ACHN (cell line): ENCODE measurements at places on chromosomes 7 and 10.

GRCh38 chr10:7045891-7046599 is 364.8 kb downstream of the SFMBT2 start:
- no peak for DNase-seq

GRCh38 chr7:126535176-126535575 is 717.6 kb downstream of the GRM8 start:
- DNase-seq = no peak

GRCh38 chr7:33909755-33910154 is 4.4 kb downstream of the BMPER start:
- no peak for DNase-seq

- no peak for DNase-seq
These were observed 5.6 kb downstream of the PTN start for GRCh38 chr7:137337902-137338301.

DNA sequence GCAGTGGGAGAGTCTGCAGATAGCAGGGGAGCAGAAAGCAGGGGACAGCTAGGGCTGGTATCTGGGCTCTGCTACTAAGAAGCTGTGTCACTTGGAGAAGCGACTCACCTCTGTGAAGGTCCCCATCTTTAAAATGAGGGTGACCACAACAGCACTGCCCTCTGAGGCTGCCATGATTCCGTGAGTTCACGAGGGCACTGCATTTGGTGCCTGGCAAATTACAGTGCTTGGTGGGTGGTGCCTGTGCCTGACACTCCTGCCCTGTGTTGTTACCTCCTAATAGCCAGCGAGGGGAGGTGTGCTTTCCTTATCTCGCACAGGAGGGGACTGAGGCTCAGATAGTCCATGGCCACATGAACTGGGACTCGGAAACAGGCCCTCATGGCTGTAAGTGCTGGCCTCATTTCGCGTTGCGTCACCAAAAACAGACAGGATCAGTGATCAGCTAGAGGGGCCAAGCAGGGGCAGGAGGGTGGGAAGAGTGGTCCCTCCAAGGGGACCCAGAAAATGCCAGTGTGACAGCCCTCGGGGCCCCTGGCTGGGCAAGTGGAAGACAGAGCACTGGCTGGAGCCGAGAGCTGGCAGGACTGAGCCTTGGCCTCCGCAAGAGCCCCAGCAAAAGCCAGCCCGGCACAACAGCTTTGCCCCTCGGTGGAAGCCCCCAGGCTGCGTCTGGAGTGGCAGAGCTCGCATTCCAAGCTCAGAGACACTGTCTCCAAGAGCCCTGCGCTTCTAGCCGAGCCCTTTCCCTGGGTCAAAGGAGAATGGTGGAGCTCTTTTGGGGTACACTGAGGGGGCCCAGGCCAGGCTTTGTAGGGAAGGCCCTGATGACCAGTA is 17.3 kb upstream of the BNIP3 start:
- no peak for DNase-seq

DNA sequence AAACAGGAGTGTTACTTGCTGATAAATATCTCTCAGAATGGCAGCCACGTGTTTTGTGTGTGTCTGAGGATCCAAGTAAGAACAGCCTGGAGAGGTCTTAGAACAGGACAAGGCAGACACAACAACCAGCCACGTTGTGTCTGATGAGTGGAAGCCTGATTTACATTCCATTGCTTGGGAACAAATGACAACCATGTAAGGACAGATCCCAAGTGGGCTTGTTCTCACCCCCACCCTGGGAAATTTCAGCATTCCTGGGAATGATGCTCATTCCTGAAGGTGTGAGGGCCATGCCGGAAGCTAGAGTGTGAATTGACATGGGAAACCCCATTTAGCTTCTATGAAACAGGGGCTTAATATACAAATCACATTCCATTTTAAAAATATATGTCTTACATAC is 35.9 kb downstream of the IL6 start:
- no peak for DNase-seq
